ENCODE measurements at places on chromosomes 1 and 21.

DNA sequence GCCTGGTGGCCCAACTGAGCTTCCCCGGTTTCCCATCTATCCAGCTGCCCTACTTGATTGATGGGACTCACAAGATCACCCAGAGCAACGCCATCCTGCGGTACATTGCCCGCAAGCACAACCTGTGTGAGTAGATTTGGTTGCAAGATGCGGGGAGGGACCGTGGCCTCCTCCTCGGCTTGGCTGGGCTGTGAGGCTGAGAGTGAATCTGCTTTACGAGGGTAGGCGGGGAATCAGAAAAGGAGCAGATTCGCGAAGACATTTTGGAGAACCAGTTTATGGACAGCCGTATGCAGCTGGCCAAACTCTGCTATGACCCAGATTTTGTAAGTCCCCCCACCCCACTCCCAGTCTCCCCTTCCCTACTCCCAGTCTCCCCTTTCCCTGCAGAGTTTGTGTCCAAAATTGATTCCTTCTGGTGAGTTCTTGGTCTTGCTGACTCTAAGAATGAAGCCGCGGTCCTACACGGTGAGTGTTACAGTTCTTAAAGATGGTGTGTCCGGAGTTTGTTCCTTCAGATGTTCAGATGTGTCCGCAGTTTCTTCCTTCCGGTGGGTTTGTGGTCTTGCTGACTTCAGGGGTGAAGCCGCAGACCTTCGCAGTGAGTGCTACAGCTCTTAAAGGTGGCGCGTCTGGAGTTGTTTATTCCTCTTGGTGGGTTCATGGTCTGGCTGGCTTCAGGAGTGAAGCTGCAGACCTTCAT is 1.5 kb downstream of the GSTM2 start:
- no peaks in the 10 kb centered on the region for H3K27me3 ChIP-seq
- no peak overlapping the region for H3K27ac ChIP-seq
- DNase-seq = no peak
- H3K4me3 ChIP-seq = peak overlapping the region; percentile 32
- H3K36me3 ChIP-seq = peaks cover 3% of the 10 kb centered on the region
- H3K4me1 ChIP-seq = peaks cover 13% of the 10 kb centered on the region

GRCh38 chr1:226033582-226033981 is 28.9 kb upstream of the H3-3A start:
- DNase-seq = no peak
- no peaks in the 10 kb centered on the region for H3K27me3 ChIP-seq
- H3K4me3 ChIP-seq = no peak overlapping the region
- H3K36me3 ChIP-seq = no peaks in the 10 kb centered on the region

GRCh38 chr1:59516881-59517280 is 220.0 kb downstream of the FGGY start:
- H3K27ac ChIP-seq = no peak overlapping the region
- no peaks in the 10 kb centered on the region for H3K27me3 ChIP-seq
- H3K4me3 ChIP-seq = no peak overlapping the region
- no peak for DNase-seq

GRCh38 chr1:45765999-45766792 is 15.7 kb upstream of the IPP start:
- H3K36me3 ChIP-seq = no peaks in the 10 kb centered on the region
- H3K4me1 ChIP-seq = no peaks in the 10 kb centered on the region
- no peak overlapping the region for H3K27ac ChIP-seq

- H3K36me3 ChIP-seq = peaks cover 15% of the 10 kb centered on the region
- H3K27ac ChIP-seq = peak within 1 kb of the TSS; percentile 84
- peak; percentile 72 for DNase-seq
- no peaks in the 10 kb centered on the region for H3K27me3 ChIP-seq
Measured at GRCh38 chr21:29298348-29299045, at the start of gene BACH1. BACH1 (plus strand) TSS chr21:29298922; CDS start chr21:29321281, 22,359 bp downstream.

- DNase-seq = no peak
- H3K4me1 ChIP-seq = no peaks in the 10 kb centered on the region
- no peak overlapping the region for H3K4me3 ChIP-seq
- no peaks in the 10 kb centered on the region for H3K36me3 ChIP-seq
- H3K27ac ChIP-seq = no peak overlapping the region
- peaks cover 77% of the 10 kb centered on the region for H3K27me3 ChIP-seq
Measured at GRCh38 chr1:153456396-153456795, 4.1 kb downstream of the S100A7 start.

DNA sequence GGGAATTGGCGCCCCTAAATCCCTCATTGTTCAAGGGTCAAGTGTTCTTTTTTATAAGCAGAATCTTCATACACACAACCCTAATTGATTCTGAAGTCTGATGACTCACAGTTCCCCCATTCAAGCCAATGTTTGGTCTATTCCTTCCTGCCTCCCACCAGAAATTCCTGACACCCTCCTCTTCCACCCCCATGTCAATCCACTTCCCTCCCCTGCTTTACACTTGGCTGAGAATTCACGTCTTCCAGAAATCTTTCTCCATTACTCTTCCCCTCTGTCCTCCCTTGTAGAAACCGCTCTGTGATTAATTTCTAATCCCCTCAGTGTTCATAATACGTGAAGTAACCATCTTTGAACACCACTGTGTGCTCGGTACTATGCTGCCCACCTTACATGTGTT is 76.2 kb upstream of the CD34 start:
- no peak for DNase-seq
- no peaks in the 10 kb centered on the region for H3K4me1 ChIP-seq
- H3K4me3 ChIP-seq = no peak overlapping the region

DNA sequence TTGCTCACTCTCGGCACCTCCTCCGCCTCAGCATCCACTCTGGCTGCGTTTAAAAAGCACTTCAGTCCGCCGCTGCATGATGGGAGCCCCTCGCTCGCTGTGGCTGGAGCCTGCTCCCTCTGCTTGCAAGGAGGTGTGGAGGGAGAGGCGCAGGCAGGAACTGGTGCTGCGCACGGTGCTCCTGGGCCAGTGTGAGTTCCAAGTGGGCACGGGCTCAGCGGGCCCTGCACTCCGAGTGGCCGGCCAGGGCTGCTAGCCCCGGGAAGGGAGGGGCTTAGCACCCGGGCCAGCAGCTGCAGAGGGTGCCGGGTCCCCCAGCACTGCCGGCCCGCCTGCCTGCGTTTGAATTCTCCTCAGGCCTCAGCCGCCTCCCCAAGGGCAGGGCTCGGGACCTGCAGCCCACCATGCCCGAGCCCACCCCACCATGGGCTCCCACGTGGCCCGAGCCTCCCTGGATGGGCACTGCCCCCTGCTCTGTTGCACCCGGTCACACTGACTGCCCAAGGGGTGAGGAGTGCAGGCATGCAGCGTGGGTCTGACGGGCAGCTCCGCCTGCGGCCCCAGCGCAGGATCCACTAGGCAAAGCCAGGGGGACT is 1599.5 kb downstream of the NCAM2 start:
- DNase-seq = no peak
- H3K27ac ChIP-seq = no peak overlapping the region
- H3K4me1 ChIP-seq = no peaks in the 10 kb centered on the region

GRCh38 chr1:220500372-220500771 is 27.6 kb upstream of the MARK1 start:
- DNase-seq = no peak
- H3K27me3 ChIP-seq = peaks cover 33% of the 10 kb centered on the region
- no peaks in the 10 kb centered on the region for H3K4me1 ChIP-seq
- no peak overlapping the region for H3K27ac ChIP-seq
- H3K4me3 ChIP-seq = no peak overlapping the region
- no peaks in the 10 kb centered on the region for H3K36me3 ChIP-seq

DNA sequence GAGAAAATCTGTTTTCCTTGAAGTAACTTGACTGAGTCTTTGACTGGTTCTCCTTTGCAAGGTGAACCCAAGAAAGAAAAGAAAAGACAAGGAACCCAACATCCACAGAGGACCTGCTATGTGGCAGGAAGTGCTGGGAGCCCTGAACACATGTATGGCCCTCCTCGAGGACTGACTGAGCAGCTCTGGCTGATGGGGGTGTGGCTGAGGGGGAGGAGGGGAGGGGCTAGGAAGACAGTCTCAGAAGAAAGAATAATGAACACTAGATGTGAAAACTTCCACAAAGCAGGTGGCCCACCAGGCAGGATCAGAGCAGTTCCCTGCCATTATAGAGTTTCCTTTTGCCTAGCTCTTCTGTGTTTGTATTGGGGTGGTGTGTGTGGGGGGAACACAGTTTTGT is 26.1 kb downstream of the NENF start:
- no peaks in the 10 kb centered on the region for H3K27me3 ChIP-seq
- H3K27ac ChIP-seq = peak overlapping the region; percentile 12
- H3K4me3 ChIP-seq = no peak overlapping the region
- H3K4me1 ChIP-seq = peaks cover 2% of the 10 kb centered on the region
- peaks cover 3% of the 10 kb centered on the region for H3K36me3 ChIP-seq

- no peak for DNase-seq
- peaks cover 9% of the 10 kb centered on the region for H3K27me3 ChIP-seq
- H3K4me1 ChIP-seq = no peaks in the 10 kb centered on the region
- H3K4me3 ChIP-seq = no peak overlapping the region
- no peaks in the 10 kb centered on the region for H3K36me3 ChIP-seq
Measured at GRCh38 chr1:232142403-232143314, 487.3 kb downstream of the SIPA1L2 start.

GRCh38 chr1:172537827-172538391 is 5.0 kb downstream of the SUCO start:
- H3K27me3 ChIP-seq = no peaks in the 10 kb centered on the region
- H3K36me3 ChIP-seq = peaks cover 10% of the 10 kb centered on the region
- no peak overlapping the region for H3K27ac ChIP-seq
- H3K4me3 ChIP-seq = no peak overlapping the region
- DNase-seq = no peak

- H3K4me1 ChIP-seq = peaks cover 17% of the 10 kb centered on the region
- H3K36me3 ChIP-seq = peaks cover 4% of the 10 kb centered on the region
- no peaks in the 10 kb centered on the region for H3K27me3 ChIP-seq
- H3K27ac ChIP-seq = no peak overlapping the region
Measured at GRCh38 chr1:110956586-110956985, 7.1 kb downstream of the LRIF1 start.

DNA sequence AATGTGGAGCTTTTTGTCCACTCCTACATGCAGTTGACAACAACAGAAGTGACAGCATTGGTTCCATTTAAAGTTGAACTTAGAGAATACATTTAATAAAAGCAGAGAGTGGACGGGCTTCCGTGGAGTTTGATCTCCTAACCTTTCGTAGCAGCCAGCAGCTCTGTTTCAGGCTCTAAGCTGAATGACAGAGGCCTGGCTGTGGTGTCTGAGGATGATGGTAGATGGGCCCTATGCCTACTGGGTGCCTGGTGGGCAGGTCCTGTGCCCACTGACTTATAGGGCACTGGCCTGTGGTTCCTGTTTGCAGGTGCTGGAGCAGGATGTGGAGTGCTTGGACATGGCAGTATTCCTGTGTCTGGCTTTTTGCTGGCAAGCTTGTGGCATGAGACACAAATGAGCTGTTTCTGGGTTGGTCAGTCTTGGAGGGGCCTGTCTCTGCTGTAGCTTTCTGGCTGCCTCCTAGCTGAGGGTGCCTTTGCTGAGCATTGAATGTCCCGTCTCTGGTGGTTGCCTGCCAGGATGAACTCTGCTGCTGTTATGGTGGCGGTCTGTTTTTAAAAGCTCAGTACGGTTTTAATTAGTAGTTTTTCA is 54.6 kb downstream of the PRDM2 start:
- no peaks in the 10 kb centered on the region for H3K27me3 ChIP-seq
- H3K4me3 ChIP-seq = peak overlapping the region; percentile 39
- peaks cover 77% of the 10 kb centered on the region for H3K4me1 ChIP-seq

DNA sequence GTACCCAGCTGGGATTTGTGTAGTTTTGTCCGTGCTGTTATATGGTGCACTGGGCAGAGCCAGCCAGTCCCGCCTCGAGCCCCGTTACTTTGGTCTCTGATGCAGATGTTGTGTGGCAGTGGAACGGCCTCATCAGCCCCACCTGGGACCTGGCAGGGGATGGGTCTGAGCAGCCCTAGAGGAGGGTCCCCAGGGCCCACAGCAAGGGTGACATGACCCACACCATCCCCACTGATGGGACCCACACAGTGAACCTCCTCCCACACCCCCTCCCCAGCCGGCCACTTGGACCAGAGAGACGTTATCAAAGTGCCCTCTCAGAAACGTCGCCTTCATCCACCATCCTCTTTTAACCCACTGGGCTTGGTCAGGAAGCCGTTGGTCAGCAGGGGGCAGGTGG is 42.0 kb upstream of the PCBP3 start:
- peaks cover 3% of the 10 kb centered on the region for H3K36me3 ChIP-seq
- no peak overlapping the region for H3K4me3 ChIP-seq
- H3K27ac ChIP-seq = no peak overlapping the region

DNA sequence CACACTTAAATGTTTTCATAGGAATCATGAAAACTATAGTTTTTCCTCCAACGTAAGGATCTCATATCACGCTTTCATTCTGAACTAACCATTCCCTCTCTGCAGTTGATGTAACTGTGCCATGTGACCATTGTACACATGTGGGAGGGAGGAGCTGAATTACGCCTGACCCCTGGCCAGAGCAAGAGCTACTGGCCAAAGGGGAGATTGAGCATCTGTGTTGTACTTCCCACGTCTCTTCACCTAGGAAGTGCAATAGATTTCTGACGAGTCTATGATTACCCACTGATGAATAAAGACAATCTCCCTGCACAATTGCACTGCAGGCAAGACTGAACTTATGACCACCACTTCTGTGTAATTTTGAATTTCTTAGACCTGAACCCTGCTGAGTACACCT is 24.0 kb downstream of the PTPRC start:
- peaks cover 72% of the 10 kb centered on the region for H3K36me3 ChIP-seq
- H3K27ac ChIP-seq = peak overlapping the region; percentile 94
- H3K27me3 ChIP-seq = no peaks in the 10 kb centered on the region
- H3K4me3 ChIP-seq = peak overlapping the region; percentile 81
- DNase-seq = no peak
- peaks cover 48% of the 10 kb centered on the region for H3K4me1 ChIP-seq

- DNase-seq = no peak
- H3K27me3 ChIP-seq = no peaks in the 10 kb centered on the region
- peaks cover 8% of the 10 kb centered on the region for H3K36me3 ChIP-seq
- H3K4me1 ChIP-seq = peaks cover 30% of the 10 kb centered on the region
- peak overlapping the region; percentile 61 for H3K4me3 ChIP-seq
- H3K27ac ChIP-seq = peak overlapping the region; percentile 80
Measured at GRCh38 chr1:158996998-158997397, 12.7 kb upstream of the IFI16 start.

DNA sequence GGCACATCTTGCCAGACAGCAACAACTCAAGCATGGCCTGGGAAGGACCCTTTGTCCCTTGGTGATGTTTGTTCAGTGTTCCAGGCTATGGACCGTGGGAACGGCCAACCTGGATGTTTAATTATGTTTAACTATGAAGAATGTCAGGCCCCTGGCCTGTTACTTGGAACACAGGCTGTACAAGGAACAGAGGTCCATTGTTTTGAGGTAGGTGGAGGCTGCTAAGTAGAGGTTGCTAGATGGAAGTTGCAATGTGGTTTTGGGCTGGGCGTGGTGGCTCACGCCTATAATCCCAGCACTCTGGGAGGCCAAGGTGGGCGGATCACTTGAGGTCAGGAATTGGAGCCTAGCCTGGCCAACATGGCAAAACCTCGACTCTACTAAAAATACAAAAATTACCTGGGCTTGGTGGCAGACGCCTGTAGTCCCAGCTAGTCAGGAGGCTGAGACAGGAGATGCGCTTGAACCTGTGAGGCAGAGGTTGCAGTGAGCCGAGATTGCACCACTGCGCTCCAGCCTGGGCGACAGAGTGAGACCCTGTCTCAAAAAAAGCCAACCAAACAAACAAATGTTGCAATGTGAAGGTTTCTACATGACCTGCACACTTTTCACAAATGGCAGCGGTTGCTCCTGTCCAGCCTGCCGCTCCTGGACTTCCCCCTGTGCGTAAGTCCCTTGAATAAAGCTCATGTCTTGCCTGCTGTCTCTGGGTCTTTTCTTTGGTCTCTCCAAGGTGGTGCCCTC is 2.5 kb upstream of the LEFTY1 start:
- H3K4me3 ChIP-seq = no peak overlapping the region
- H3K27me3 ChIP-seq = no peaks in the 10 kb centered on the region
- DNase-seq = no peak
- peaks cover 7% of the 10 kb centered on the region for H3K36me3 ChIP-seq
- H3K27ac ChIP-seq = no peak overlapping the region
